ENCODE measurements at places on chromosomes 16 and 17.
A peak's percentile ranks its signal among the peaks of the same experiment; 100 is the strongest.

GRCh38 chr17:31318298-31318801, 3.1 kb downstream of the EVI2A start:
- peak; percentile 37 for DNase-seq

DNA sequence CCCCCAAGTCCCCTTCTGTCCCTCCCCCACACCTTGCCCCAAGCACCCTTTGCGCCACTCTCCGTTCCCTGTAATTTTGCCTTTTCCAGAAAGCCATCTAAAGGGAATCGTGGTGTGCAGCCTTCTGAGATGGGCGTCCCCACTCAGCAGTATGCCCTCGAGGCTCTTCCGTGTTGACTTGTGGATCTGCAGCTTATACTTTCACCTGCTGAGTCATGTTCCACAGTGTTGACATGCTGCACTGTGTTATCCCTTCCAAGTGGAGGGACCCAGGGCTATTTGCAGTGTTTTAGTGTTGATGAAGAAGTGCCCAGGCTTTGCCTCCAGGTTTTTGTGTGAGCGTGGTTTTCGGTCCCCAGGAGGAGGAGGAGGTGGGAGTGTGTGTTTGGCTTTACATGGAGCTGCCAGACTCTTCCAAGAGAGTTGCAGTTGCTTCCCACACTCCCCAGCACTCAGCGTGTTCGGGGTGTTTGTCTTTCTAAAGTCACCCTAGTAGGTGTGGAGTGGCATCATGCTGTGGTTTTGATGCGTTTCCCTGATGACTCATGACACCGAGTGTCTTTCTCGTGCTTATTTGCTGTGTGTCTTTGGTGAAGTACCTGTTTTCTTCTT, 32.1 kb upstream of the JPT2 start:
- peak; percentile 25 for DNase-seq

- DNase-seq: peak; percentile 79
Observed at GRCh38 chr16:180681-181564, 664 bp downstream of the HBQ1 start.

DNA sequence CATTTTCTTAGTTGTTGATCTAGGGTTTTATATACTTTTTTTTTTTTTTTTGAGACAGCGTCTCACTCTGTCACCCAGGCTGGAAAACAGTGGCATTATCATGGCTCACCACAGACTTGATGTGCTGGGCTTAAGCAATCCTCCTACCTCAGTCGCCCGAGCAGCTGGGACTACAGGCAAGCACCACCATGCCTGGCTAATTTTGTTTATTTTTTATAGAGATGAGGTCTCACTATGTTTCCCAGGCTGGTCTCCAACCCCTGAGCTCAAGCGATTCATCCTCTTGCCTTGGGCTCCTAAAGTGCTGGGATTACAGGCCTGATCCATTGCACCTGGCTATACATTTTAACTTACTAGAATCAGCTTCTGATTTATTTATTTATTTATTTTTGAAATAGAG, 34.2 kb upstream of the ATP2A3 start:
- DNase-seq: no peak

- no peak for DNase-seq
Observed at GRCh38 chr16:78866521-78866920, 734.0 kb downstream of the MAF start.

- no peak for DNase-seq
Observed at GRCh38 chr17:76784926-76785325, 47.0 kb downstream of the MFSD11 start.

DNA sequence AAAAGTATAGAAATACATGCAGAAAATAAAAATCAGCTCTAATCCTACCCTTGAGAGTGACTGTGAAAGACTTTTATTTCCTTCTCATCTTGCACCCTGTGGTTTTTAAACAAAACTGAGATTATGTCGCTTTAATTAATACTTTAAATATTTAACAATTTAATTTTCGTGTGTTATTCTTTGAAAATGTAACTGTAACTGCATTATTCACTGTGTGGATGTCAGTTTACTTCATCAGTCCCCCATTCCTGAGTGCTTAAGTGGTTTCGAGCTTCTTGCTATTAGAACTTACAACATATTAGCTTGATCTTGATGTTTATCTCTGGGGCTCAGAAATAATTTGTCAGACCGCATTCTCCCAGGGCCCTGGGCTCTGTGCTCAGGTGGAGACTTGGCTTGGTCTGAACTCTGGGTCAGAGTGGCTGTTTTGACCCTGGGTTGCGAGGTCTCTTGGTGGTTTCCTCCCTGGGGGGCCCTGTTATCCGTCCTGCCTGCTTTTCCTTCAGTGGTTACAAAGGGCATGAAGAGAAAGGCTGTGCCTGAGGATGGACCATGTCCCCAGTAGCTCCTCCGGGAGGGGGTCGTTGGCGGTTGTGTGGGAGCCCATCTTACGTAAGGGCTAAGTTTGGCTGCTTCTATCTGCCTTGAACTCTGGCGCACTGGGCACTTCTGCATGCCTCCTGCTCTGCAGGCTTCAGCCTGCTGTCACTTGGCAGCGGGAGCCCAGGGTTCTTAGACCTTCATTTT, 25.7 kb downstream of the AKAP1 start:
- DNase-seq: no peak

DNA sequence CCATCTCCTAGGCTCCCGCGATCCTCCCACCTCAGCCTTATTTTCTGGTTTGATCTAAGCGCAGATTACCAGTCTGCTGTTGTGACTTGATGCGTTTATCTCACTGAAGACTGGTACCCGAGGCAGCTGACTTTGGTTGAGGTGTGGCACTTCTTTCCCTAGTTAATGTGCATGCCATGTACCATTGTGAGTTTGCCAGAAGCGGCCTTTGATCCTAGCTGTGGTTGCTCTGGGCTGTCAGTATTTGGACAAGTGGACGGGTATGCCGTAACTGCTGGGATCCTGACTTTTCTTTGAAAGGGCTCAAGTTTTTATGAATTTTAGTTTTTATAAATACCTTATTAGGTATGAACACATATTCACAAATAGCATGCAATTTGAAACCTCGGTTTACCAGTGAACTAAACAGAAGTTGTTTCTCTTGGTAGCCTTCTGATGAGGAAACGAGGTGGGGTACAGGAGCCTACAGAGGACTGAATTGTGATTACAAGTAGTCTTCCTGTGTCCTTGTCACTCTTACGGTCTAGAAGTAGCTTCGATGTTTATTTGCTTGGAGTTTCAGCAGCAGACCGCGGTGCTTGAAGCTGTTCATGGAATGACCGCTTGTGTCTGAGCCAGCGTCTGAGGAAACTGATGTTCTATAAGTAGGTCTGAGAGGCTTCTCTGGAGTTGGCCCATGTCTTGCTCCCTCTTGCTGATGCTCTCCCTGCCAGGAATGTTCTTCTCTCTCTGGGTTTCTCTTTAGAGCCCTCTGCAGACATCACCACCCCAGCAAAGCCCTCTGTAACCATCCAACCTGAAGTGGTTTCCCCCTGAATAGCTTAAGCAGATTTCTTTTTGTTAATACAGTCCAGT, 40.0 kb downstream of the SEC14L1 start:
- DNase-seq: no peak

Data from activated CD4-positive, alpha-beta T cell treated with anti-CD3 and anti-CD28 coated beads for 1 hour (primary cell).